ENCODE measurements at places on chromosomes 13 and 19. TPM values are rescaled to one million over a fixed set of nuclear protein-coding genes. Genes with fewer than 3 reads are reported as not detected.

Gene LIG1
- total RNA-seq: 61.8 TPM

Gene RASL11A
- total RNA-seq: 3.3 TPM

Gene OR7A5
- total RNA-seq: not detected

Gene PNMA8B
- total RNA-seq: not detected

Gene ODAD3
- 1.3 TPM for total RNA-seq

Gene KASH5
- not detected for total RNA-seq

Gene SPACA6
- total RNA-seq: 11.0 TPM

Gene SLC10A2
- not detected for total RNA-seq

Gene SOX1
- total RNA-seq: not detected

Gene ZNF284
- total RNA-seq: 0.50 TPM

Gene PDCD5
- 402 TPM for total RNA-seq

Gene ACP7
- 0.23 TPM for total RNA-seq

Gene PPM1N
- 7.4 TPM for total RNA-seq

Gene CEACAM20
- not detected for total RNA-seq

Gene SIGLEC11
- total RNA-seq: not detected

Gene CABP5
- total RNA-seq: not detected

Gene PRSS57
- not detected for total RNA-seq

Gene RASAL3
- total RNA-seq: not detected

Gene SULT2B1
- 16.6 TPM for total RNA-seq

Gene ATP8A2
- total RNA-seq: not detected

Gene RXFP2
- total RNA-seq: not detected

Gene WIZ
- total RNA-seq: 22.8 TPM

Gene LGALS4
- 1.6 TPM for total RNA-seq

Gene MIPEP
- 29.0 TPM for total RNA-seq

Gene NCR1
- total RNA-seq: not detected

Gene HIPK4
- 0.32 TPM for total RNA-seq

Gene FAM216B
- not detected for total RNA-seq

Gene NLRP5
- total RNA-seq: not detected

Gene ZNF345
- 0.04 TPM for total RNA-seq

Gene LRG1
- total RNA-seq: not detected

Gene OR7C1
- not detected for total RNA-seq

Gene SLC15A1
- not detected for total RNA-seq

Gene CBLC
- not detected for total RNA-seq

Gene OLFM2
- total RNA-seq: 7.5 TPM

Gene OR10H3
- not detected for total RNA-seq

Gene TCF3
- total RNA-seq: 62.1 TPM

Gene PGLYRP2
- not detected for total RNA-seq

Gene TEKTIP1
- not detected for total RNA-seq

Gene TNFSF13B
- 0.13 TPM for total RNA-seq

Gene ACTMAP
- 18.6 TPM for total RNA-seq

Gene SRRM5
- 0.98 TPM for total RNA-seq

Gene ENOX1
- 0.97 TPM for total RNA-seq

Gene SIAH3
- total RNA-seq: not detected

Gene SPRY2
- total RNA-seq: 8.7 TPM

Gene KLK15
- total RNA-seq: not detected

Gene PSG3
- total RNA-seq: not detected

Gene AKT2
- 182 TPM for total RNA-seq

Gene MED25
- total RNA-seq: 71.5 TPM

Measured in A549 treated with ZK216348 at 1 μM for 4 hours (cell line).